Inflammatory macrophage (primary cell): ENCODE measurements at places on chromosomes 6 and 20.

GRCh38 chr6:42428326-42429041 is 23.2 kb downstream of the TRERF1 start:
- DNase-seq, result peak; percentile 41

- no peak for DNase-seq
Measured at GRCh38 chr6:137471986-137472385, 22.2 kb downstream of the OLIG3 start.

- no peak for DNase-seq
Measured at GRCh38 chr6:90374201-90374600, 77.6 kb upstream of the BACH2 start.

DNA sequence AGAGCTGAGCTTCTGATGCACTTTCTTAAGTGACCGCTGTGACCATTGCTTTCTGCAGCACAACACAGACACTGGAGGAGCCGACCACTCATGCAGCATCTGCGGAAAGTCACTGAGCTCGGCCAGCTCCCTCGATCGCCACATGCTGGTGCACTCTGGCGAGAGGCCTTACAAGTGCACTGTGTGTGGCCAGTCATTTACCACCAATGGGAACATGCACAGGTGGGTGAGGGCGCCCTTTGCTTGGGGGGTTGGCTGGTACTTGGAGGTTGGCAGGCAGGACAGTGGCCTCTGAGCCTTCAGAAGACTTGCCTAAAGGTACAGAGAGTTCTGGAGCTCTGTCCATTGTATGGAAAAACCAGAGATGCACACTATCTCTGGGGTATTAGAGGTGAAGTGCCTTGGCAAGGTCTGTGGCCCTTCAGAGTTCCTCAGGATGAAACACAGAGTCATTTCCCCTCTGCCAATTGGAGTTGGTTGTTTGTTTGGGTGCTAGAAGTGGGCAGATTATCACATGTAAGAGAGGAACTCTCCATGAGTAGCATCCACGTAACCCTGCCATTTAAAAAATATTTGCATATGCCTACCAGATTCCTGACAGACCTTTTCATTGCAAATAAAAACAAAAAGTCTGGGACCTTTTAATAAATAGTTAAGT is 81.5 kb downstream of the RREB1 start:
- DNase-seq, result peak; percentile 63

GRCh38 chr20:61775423-61775822 is 290.3 kb downstream of the TAF4 start:
- no peak for DNase-seq

DNA sequence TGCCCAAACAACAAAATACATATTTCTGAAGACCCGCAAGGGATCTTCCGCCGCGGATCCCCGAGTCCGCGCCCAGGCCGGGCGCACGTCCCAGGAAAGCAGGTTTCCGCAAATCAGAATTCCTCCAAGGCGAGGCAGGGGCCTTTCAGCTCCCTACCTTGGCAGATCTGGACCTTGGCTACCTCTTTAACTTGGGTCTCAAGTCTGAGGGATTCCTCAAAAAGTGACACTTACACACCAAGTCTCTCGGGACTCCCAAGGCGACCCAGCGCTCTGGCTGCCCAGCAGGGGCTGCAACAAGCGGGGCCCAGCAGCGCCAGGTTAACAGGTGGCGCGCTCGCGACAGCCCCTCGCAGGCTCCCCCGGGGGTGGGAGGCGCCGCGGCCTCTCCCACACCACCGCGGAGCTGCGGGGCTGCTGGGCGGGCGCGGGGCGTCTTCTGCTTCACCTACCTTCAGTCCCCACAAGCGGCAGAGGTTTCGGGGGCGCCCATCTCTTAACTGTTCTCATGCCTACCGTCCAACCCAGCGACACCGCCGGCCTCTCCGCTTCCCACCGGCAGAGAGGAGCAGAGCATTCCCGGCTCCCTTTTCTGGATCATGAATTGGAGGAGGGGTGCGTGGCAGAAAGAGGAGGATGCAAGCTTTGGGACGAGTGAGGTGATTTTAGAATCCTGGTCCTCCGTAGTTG is 414 bp downstream of the SIM1 start:
- no peak for DNase-seq

DNA sequence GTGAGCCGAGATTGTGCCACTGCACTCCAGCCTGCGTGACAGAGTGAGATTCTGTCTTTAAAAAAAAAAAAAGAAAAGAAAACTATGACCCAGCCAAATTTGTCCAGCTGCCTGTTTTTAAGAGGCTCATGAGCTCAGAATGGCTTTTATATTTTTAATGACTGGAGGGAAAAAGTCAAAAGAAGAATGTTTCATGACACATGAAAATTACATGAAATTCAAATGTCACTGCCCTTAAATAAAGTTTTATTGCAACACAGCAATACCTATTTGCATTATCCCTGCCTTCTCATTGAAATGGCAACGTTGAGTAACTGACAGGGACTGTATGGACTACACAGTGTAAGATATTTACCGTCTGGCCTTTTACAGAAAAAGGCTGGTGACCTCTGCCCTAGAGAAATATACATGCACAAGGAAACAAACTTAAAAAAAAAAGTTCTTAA is 11.4 kb downstream of the SENP6 start:
- DNase-seq, result no peak

DNA sequence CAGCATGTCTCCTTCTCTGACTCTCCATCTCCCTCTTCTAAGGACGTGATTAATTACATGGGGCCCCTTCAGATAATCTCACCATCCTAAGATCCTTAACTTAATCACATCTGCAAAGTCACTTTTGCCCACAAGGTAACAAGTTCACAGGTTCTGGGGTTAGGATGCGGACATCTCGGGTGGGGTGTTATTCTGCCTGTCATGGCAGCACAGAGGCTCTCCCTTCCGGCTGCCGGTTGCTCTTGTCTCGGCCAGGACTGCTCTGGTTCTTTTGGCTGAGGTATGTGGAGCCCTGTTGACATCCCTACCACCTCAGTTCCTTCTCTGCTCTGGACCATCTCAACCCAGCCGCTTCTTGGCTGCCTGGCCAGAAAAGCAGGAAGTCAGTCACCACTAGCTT is 4.2 kb upstream of the CST11 start:
- no peak for DNase-seq
